ENCODE measurements at places on chromosomes 2 and 18. TPM values are rescaled to one million over a fixed set of nuclear protein-coding genes. Genes with fewer than 3 reads are reported as not detected.

The SCG2 gene
- total RNA-seq: 79.7 TPM

The DAW1 gene
- total RNA-seq: 0.48 TPM

The FBXO48 gene
- total RNA-seq: 0.98 TPM

The CD207 gene
- not detected for total RNA-seq

The IL36B gene
- not detected for total RNA-seq

The CYP27A1 gene
- total RNA-seq: 20.5 TPM

The RAD51AP2 gene
- not detected for total RNA-seq

The CPO gene
- not detected for total RNA-seq

The IMPA2 gene
- 10.0 TPM for total RNA-seq

The DLGAP1 gene
- not detected for total RNA-seq

The ADAM23 gene
- total RNA-seq: not detected

The INO80D gene
- 5.3 TPM for total RNA-seq

The OTOS gene
- not detected for total RNA-seq

The GYPC gene
- 192 TPM for total RNA-seq

The NHEJ1 gene
- total RNA-seq: 24.1 TPM

The SIX2 gene
- 1.4 TPM for total RNA-seq

The ELOA2 gene
- total RNA-seq: not detected

The FEV gene
- total RNA-seq: not detected

The RNF138 gene
- total RNA-seq: 36.9 TPM
